ENCODE measurements at places on chromosomes 12 and 14. TPM values are rescaled to one million over a fixed set of nuclear protein-coding genes. Genes with fewer than 3 reads are reported as not detected.

SPIC gene
- not detected for total RNA-seq

MGP gene
- 10.6 TPM for total RNA-seq

TSPAN19 gene
- total RNA-seq, result not detected

MAX gene
- total RNA-seq, result 57.9 TPM

CLEC7A gene
- total RNA-seq, result under 0.01 TPM

SOAT2 gene
- not detected for total RNA-seq

BMP4 gene
- total RNA-seq, result 11.0 TPM

SPX gene
- under 0.01 TPM for total RNA-seq

ADAM21 gene
- total RNA-seq, result 0.43 TPM

PPFIA2 gene
- 4.7 TPM for total RNA-seq

ARG2 gene
- total RNA-seq, result 3.9 TPM

KRT6A gene
- not detected for total RNA-seq

RNU7-1 gene
- total RNA-seq, result not detected

SLC17A8 gene
- total RNA-seq, result not detected

ANG gene
- total RNA-seq, result 1.7 TPM

VWF gene
- total RNA-seq, result under 0.01 TPM

REP15 gene
- total RNA-seq, result 1.3 TPM

NRXN3 gene
- total RNA-seq, result 7.3 TPM

PAPLN gene
- 4.3 TPM for total RNA-seq

TRIAP1 gene
- 18.7 TPM for total RNA-seq

DEPDC4 gene
- total RNA-seq, result 1.7 TPM

ADSS1 gene
- total RNA-seq, result 1.3 TPM

CHFR gene
- 51.9 TPM for total RNA-seq

BCL2L14 gene
- total RNA-seq, result not detected

STXBP6 gene
- total RNA-seq, result 4.7 TPM

STRAP gene
- 95.0 TPM for total RNA-seq

SLC10A1 gene
- not detected for total RNA-seq
